ENCODE measurements at places on chromosomes 6 and 20.

GRCh38 chr6:128560966-128561365 is 40.6 kb upstream of the PTPRK start:
- DNase-seq, result no peak

DNA sequence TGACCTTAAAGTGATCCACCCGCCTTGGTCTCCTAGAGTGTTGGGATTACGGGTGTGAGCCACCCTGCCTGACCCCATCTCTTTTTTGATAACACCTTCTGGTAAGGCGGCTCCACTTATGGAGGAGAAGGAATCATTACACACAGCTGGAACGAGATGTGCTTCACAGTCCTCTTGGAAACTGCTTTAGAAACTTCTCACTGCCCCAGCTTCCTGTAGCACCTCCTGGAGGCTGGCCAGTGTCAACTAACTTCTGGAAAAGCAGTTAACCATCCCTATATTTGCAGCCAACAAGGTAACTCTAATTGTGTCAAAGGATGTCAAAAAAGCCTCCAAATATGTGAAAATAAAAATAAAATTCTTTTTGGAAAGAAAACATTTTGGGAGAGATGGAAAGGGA is 48.8 kb upstream of the BCLAF1 start:
- no peak for DNase-seq

DNA sequence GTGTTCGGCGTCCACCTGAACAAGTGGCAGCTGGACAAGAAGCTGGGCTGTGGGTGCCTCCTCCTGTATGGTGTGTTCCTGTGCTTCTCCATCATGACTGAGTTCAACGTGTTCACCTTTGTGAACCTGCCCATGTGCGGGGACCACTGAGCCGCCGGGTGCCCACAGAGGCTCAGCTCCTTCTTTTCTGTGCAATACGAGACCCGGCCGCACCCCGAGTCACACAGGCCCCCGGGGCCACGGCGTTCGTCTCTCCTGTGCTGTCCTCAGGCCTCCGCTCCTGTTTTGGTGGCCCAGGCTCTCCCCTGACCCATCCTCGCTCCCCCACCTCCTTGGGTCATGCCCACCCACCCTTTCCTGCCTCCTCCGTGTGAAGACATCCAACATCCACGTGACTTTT is 37.1 kb upstream of the RIN2 start:
- no peak for DNase-seq

GRCh38 chr6:5111626-5112025 is 26.5 kb downstream of the PPP1R3G start:
- DNase-seq, result no peak

DNA sequence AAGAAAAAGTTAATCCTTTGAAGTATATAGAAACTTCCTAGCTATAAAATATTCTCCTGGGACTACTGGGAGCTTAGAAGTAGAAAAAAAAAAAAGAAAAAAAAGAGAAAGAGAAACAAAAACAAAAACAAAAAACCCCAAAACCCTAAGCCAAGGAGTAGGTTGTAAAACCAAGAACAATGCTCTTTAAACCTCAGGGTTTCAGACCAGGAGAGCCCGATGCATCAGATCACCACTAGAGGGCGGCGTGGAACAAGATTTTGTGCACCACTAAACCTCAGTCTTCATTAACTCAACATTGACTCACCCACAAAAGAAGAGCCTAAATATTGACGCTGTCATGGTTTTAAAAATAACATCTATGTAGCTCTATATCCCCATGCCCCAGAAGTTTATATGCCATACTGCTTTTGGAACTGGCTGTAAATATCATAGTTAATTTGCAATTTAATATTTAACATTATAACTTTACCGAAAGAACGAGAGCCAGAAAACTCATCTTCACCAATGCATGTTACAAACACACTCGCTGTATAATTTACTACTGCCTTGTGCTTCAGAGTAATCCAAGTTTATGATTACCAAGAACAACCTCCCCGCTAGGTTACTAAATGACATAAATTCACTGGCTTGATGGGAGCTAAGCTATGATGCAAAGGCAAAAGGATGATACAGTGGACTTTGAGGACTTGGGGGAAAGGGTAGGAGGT is 19.2 kb downstream of the MCUR1 start:
- DNase-seq, result peak; percentile 75

DNA sequence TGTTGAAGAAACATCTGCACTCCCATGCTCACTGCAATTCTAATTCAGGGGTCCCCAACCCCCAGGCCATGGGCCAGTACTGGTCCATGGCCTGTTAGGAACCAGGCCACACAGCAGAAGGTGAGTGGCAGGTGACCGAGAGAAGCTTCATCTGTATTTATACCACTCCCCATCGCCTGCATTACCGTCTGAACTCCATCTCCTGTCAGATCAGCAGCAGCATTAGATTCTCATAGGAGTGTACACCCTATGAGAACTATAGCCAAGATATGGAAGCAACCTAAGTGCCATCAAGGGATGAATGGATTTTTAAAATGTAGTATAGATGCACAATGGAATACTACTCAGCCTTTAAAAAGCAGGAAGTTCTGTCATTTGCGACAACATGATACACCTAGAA is 53.2 kb downstream of the MBOAT1 start:
- no peak for DNase-seq

DNA sequence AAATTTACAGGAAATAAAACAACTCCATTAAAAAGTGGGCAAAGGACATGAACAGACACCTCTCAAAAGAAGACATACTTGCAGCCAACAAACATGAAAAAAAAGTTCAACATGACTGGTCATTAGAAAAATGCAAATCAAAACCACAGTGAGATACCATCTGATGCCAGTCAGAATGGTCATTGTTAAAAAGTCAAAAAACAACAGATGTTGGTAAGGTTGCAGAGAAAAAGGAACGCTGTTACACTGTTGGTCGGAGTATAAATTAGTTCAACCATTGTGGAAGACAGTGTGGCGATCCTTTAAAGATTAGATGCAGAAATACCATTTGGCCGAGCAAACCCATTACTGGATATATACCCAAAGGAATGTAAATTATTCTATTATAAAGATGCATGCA is 858.0 kb upstream of the FLRT3 start:
- DNase-seq, result no peak

DNA sequence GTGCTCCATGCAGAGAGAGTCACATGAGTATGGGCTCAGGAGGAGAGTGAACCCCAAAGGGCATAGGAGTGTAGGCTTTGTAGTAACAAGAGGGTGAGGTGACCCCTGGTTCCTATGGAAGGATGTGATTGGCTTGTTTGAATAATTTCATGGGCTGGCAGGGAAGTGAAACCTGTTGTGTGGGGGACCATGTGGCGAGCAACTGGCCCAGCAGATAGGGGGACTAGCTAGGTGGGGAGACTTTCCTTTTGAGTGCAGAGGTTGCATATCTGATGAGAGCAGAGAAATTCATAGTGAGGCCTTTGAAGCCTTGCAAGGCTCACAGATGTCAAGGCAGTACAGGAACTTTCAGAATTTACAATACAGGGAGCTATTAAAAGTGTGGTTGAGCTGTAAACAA is 247.9 kb upstream of the SLC35B3 start:
- DNase-seq, result no peak

DNA sequence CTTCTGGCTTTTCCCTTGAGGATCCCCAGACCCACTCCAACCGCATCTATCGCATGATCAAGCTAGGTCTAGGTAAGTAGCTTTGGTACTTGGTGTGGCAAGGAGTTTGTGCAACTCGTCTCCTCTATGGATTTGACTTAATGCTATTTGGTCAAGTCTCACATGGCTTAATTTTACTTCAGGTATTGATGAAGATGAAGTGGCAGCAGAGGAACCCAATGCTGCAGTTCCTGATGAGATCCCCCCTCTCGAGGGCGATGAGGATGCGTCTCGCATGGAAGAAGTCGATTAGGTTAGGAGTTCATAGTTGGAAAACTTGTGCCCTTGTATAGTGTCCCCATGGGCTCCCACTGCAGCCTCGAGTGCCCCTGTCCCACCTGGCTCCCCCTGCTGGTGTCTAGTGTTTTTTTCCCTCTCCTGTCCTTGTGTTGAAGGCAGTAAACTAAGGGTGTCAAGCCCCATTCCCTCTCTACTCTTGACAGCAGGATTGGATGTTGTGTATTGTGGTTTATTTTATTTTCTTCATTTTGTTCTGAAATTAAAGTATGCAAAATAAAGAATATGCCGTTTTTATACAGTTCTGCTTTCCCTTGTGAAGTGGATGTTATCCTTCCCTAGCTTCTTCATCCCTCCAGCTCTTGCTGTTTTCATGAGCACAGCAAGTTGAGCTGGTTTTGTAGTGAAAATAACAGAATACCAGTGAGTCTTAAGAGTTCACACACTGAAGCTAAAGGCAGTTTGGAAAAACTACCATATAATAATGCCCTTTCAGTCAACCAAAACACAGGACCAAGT is 3.8 kb downstream of the SLC35B2 start:
- no peak for DNase-seq

- no peak for DNase-seq
Observed at GRCh38 chr6:14711704-14712379, 534.0 kb upstream of the JARID2 start.

DNA sequence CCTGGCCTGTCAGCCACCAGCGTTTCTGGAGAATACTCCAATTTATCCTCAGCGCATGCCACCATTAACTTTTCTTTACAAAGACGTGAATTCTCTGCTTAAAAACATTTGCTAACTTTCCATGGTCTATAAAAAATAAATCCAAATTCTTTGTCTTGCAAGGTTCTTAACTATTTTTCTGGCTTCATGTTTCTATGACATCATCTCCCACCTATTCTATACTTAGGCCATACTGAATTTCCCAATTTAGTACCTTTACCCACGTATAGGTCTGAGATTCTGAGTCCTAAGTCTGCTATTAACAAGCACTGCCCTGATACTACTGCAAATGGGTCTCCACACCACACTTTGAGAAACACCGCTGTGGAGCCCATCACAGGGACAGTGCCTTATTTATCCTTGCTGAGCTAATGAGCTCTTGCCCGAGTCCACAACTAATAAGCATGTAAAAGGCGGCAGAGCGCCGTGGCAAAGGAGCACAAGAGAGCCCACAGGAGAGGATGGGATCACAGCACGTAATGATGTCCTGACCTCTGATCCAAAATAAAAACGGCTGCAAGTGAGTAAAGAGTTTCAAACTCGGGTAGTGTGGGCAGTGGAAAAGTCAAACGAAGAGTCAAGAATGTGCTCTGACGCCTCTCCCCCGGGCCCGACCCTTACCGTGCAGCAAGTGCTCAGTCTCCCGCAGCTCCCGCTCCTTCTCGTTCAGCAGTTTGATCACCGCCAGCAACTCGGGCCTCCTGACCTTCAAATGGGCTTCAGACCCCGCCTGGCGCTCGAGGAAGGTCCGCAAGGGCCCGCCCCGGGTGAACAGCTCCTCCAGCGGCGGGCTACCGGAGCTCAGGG is 519 bp downstream of the MTRF1L start:
- no peak for DNase-seq

GRCh38 chr20:5216663-5217062 is 89.9 kb downstream of the CDS2 start:
- peak; percentile 66 for DNase-seq

- DNase-seq, result no peak
Observed at GRCh38 chr20:46784436-46785127, 75.1 kb downstream of the SLC2A10 start.

DNA sequence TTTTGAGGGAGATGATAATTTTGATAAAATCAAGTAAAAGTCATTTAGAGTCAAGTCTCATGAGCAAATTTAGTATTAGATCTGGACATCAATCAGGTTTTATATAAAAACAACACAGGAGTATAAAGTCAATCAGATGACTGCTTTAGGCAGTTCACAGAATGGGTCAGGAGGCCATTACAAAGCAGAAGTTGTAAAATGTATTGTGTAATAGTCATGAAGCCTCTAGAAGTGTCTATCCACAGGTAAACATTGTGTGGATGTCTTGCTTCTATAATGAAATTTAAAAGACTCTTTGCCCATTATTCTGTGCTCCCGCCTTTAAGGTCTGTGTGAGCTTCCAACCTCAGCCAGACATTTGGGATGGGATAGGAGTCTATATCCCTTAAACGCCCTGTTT is 28.8 kb downstream of the MAP7 start:
- no peak for DNase-seq

DNA sequence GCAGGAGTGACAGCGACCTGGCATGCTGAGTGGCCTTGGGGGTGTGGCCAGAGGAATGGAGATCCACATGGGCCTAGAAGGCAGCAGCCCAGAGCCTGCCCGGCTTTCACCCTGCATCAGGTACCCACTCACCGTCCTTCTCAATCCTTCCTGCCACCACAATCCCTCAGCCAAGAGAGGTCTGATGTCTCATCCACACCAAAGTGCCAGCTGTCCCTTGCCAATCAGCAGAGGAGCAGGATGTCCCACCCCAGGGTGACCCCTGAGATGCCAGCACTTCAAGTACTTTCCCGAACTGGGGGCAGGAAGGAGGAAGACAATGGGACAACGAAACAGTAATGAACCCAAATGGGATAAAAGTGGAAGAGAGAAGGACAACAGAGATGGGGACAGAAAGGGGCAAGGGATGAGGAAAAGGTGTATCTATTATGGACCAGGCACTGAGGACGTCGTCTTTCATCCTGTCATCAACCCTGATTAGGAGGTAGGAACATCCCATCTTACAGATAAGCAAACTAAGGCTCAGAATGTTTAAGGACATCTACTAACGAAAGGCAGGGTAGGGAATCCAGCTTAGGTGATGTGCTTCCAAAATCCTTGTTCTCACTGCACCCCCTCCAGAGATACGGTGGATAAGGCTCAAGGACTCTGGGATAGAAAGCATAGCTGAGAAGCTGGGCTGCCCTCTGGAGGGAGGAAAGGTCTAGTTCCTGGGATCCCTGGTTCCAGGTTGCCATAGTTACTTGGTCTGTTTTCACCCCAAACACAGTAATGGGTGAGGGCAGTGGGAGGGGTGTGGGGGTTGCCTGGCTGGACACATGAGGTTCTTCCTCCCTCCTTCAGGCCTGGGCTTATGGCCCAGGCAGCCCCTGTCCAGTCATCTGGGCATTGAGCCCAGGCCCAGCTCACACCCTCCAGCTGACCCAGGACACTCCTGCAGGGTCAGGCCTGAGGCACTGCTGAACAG is 4.5 kb upstream of the TNXB start:
- DNase-seq, result peak; percentile 86

- DNase-seq, result no peak
Observed at GRCh38 chr20:47318027-47318585, 38.4 kb downstream of the ZMYND8 start.

DNA sequence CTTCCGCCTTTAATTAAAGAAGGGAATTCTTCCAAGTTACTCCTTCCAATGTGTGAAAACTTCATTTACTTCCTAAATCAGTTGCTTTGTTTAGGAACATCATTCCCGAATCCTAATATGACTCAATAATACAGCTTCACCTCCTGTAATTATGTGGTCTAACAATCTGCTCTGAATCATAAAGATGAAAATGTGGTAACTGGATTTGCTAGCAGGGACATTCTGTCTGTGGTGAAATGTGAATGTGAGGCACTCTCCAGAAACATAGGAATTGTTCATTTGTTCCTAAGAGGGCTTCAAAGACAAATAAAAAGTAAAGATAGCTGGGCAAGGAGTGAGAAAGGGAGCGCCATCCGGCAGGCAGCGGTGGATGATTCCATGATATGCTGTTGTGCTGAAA is 678.1 kb downstream of the KIF16B start:
- no peak for DNase-seq

DNA sequence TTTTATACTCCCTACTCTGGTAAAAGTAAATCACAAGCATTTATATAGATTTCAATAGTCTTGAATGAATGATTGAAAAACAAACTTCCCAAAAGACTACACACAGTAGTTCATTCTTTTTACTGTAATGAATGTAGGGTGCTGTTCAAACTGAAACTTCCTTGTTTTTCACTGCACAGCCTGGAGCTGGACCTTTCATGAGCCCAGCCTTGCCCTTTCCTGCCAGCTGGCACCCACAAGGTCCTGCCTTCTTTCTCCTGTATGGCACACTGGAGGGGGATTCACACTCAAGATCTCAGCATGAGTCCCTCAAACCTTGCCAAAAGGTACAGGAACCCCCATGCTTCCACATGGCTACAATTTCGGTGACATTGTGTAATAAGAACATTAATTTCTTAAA is 50.9 kb downstream of the COL12A1 start:
- no peak for DNase-seq
